ENCODE measurements at places on chromosomes 13 and 19.
A peak's percentile ranks its signal among the peaks of the same experiment; 100 is the strongest.

DNA sequence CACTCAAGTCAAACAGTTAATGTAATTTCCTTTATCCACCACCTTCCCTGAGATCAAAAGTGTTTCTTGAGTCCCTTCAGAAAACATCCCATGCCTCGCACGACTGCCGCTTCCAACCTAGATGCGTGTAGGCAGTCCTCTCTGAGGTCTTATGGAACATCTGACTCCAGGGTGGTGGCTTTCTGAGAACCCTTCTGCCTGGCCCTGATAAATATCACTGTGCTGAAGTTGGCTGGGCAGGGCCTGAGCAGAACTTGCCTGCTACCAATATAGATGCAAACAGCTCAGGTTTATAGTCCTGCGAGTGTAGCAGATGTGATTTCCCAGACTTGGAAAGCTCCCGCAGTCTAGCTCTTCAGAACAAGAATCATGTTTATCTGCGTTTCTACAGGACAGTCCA lies 61.1 kb upstream of the GPR12 start:
- peak; percentile 91 for DNase-seq

- DNase-seq = peak; percentile 14
Observed at GRCh38 chr13:66933994-66934393, 296.1 kb downstream of the PCDH9 start.

DNA sequence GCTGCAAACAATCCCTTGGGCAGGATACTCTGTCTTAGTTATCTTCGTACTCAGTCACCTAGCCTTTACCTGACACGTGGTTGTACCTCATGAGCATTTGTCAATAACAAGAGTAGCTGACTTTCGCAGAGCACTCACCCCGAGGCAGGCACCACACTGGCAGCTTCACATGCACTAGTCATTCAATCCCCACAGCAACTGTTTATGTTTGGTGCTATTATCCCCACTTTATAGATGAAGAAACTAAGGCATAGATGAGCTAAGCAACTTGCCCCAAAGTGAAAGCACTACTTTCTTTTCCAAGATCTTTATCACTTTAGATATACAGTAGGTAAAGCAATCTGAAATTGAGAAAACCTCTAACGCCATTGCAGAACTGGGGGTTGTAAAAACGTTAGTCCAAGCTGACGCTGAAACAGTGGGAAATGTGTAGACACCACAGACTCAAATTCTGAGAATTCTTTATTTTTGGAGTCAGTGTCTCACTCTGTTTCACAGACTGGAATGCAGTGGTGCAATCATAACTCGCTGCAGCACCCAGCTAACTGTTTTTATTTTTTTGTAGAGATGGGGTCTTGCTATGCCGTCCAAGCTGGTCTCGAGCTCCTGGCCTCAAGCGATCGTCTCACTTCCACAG lies 446.0 kb downstream of the FOXO1 start:
- DNase-seq = no peak

DNA sequence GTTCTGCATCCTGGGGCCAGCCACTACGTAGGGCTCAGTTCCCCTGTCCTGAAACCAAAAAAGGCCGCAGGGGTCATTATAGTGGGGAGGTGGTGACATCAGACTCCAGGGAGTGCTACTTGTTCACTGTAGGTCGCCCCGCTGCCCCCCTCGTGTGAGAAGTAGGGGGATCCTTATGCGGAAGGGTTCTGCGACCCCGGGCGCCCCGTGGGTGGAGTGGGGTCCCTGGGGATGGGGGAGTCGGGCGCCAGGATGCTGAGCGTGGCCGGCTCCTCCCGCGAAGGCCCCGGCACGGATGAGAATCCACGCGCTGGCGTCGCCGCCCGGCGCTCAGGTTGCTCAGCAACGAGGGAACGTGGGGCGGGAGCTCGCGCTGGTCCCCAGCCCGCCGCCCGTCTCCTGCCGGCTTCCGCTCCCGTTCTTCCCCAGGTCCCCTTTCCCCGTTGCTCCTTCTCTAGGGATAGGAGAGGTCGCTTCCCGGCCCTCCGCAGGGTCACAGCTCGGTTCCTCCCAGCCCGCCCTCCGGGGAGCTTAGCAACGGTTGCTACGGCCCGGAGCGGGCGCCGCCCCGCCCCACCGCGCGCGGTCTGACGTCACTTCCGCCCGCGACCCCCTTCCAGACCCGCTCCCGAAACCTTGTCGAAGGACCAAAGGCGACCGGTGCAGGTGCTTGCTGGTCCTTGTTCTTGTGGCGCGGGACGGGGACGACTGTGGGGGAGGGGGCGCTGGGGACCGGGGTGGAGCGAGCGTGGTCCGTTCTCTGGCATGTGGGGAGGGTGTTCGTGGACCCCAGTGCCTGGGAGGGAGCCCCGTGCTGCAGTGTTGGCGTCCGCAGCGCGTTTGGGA lies at the start of gene NAT14:
Gene NAT14 (plus strand): TSS at position 596 of the 846 bp plus-strand sequence. CDS start 521 bp downstream, outside the sequence.
- DNase-seq = peak; percentile 62

GRCh38 chr19:42420055-42420544 lies 7.1 kb downstream of the LIPE start:
- DNase-seq = peak; percentile 82

DNA sequence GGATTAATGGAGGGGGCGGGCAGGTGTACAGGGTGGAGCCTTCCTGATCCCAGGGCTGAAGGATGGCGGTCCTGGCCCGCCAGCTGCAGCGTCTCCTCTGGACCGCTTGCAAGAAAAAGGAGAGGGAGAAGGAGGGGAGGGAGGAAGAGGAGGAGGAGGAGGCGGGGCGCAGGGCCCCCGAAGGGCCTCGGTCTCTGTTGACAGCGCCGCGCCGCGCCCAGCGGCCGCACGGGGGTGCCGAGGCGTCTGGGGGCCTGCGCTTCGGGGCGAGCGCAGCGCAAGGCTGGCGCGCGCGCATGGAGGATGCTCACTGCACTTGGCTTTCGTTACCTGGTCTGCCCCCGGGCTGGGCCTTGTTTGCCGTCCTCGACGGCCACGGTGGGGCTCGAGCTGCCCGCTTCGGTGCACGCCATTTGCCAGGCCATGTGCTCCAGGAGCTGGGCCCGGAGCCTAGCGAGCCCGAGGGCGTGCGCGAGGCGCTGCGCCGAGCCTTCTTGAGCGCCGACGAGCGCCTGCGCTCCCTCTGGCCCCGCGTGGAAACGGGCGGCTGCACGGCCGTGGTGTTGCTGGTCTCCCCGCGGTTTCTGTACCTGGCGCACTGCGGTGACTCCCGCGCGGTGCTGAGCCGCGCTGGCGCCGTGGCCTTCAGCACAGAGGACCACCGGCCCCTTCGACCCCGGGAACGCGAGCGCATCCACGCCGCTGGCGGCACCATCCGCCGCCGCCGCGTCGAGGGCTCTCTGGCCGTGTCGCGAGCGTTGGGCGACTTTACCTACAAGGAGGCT lies at the start of gene PPM1N:
Gene PPM1N (plus strand): TSS at position 33 of the 785 bp plus-strand sequence. CDS start 30 bp downstream, at position 63.
- DNase-seq = peak; percentile 65

DNA sequence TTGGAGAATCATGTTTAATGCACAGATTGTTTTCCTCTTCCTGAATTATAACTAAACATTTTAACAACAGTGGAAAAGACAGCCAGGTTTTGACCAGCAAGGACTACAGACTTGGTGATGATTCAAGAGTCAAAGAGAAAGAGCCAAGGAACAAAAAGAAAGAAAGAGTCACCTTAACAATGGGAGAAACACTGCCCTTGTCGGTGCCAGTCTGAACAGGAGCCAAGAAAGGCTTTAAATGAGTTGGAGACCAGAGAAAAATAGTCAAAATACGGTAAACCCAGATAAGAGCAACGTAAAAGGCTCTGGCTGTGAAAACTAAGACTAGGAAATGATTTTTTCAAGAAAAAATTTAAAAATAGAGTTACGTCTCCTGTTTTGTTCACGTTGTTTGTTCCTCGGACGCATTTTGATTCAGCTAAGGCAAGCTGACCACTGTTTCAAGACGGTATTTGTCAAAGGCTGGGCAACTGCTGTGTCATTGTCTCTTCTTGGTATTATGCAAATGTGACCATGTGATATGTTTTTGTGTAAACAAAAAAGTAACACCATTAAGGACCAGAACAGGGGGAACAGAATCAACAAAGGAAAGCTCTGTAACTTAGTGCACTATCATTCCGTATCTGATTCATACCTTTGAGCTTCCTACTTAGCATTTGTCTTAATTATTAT lies 634.5 kb downstream of the LIG4 start:
- no peak for DNase-seq

DNA sequence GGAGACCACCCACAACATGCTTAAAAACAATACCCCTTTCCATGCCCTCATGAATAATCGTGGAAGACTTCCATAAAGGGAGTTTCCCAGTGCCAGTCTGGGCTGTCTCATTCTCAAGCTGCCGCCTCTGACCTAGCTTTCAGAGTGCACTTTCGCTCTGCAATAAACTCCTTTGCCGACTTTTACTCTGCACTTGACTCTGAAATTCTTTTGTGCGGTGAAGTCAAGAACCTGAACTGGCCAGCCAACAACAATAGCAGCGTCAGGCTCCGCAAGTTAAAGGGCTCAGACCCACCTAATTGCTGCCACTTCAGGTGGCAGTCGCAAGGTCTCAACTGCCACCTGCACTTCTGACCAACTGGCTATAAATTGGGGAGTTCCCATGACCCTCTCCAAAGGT lies 10.3 kb upstream of the LEUTX start:
- no peak for DNase-seq

GRCh38 chr13:47409778-47410177 lies 512.9 kb upstream of the HTR2A start:
- DNase-seq = no peak

- peak; percentile 79 for DNase-seq
Observed at GRCh38 chr19:12867120-12868099, 13.8 kb downstream of the DNASE2 start.

- no peak for DNase-seq
Observed at GRCh38 chr19:50835103-50835784, 1.9 kb upstream of the KLK15 start.

- no peak for DNase-seq
Observed at GRCh38 chr19:27765912-27766725, 1446.8 kb downstream of the UQCRFS1 start.

DNA sequence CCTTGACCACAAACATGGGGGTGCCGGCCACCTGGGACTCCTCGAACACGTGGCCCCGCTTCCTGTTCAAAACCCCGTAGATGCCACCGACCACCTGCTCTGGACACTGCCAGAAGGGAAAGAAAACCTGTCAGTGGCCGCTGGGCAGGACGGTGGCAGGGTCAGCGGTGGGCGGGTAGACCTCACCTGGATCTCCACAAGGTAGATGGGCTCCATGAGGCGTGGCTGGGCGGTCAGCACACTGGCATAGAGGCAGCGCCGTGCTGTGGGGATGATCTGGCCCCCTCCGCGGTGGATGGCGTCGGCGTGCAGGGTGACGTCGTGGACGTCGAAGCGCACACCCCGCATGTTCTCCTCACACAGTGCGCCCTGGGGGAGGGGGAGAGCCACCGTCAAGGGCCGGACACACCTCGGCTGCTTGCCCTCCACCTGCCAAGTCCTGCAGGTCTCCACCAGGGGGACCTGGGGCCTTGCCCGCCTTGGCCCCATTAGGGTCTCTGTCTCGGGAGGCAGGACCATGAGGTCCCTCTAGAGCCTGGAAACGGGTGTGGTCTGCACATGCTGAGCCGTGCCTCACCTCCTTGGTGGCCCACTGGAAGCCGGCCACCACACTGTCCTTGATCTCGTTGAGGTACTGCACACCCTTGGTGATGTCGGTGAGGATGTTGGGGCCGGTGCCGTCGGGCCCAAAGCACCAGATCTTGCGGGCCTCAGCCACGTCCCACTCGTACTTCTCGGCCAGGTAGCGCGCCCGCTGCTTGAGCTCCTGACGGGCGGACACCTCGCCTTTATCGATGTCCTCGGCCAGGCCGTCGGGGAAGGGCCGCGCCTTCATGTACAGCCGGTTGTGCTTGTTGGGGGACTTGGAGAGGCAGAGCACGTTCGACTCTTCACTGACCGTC lies 6.6 kb upstream of the DAPK3 start:
- DNase-seq = no peak

GRCh38 chr13:113002206-113002912 lies 33.3 kb downstream of the MCF2L start:
- no peak for DNase-seq

DNA sequence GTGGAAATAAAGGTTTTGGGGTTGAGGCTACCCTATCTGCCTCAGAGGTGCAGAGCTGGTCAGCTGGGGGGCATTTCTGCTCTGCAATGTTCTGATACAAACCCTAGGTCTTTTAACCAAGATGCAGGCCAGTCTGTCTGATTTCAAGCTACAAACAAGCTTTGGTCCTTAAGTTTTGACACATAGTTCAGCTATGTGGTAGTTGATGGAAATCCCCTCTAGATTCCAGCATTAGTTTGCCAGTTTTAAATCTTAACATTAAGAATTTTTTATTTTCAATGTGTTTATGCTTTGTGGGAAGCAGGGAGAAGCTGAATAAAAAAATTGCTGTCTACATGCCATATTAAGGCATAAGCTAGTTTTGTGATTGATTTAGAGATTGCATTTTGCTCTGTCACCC lies 225.7 kb downstream of the LMO7 start:
- DNase-seq = no peak

GRCh38 chr13:60229708-60230272 lies 66.1 kb upstream of the DIAPH3 start:
- DNase-seq = peak; percentile 33

- no peak for DNase-seq
Observed at GRCh38 chr13:102960959-102961358, 105.3 kb downstream of the SLC10A2 start.

GRCh38 chr13:46861959-46862358 lies 34.9 kb downstream of the HTR2A start:
- DNase-seq = no peak

DNA sequence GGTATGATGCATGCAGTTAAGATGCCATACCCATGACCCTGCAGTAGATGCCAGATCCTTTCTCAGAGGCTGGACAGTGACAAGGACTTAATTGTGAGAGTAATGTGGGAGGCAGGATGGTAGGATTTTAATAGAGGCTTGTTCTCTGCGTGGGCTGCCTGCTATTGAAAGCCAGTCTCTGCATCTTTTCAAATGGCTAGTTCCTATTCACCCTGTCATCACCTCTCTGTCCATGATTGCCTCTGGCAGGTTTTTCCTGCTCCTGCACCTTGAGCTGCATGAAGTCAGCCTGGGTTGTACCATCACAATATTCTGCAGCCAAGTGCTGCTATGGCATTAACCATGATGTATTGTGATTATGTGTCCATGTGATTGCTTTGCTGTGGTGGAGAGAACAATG lies 440.5 kb downstream of the ITGBL1 start:
- DNase-seq = no peak

DNA sequence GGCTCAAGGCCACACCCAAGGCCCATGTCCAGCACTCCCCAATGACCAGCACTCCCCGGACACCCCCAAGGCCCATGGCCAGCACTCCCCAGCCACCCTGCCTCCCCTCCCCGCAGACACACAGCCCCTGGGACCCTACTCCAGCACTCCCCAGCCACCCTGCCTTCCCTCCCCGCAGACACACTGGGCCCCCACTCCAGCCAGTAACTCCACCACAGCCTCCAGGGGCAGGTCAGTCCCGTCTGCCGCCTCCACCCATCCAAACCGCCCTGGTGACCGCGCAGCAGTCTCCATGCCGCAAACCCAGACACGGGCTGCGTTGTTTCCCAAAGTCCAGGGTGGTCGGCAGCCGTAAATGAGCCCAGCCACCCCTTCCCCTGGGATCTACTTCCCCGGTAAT lies 70.7 kb downstream of the SPACA7 start:
- no peak for DNase-seq

DNA sequence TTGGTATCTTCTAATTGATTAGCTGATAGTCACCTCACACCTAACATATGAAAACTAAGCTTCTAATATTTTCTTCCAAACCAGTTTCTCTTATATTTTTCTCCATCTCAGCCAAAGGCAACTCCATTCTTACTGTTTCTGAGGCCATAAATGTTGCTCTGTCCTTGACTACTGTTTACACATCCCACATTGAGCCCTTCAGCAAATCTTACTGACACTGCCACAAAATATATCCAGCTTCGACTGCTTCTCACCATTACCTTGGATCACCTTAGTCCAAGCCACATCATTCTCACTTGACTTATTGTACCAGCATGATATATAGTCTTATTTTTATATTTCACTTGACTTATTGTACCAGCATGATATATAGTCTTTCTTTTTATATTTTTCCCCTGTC lies 121.6 kb downstream of the MAB21L1 start:
- DNase-seq = no peak

All from hematopoietic multipotent progenitor cell treated with erythropoietin and hydrocortisone succinate and interleukin-3 and kit ligand, for 8 days (in vitro differentiated cells).